Midbrain (tissue), 1 donor: ENCODE measurements at places on chromosomes 6 and 20.
A peak's percentile ranks its signal among the peaks of the same experiment; 100 is the strongest.

DNA sequence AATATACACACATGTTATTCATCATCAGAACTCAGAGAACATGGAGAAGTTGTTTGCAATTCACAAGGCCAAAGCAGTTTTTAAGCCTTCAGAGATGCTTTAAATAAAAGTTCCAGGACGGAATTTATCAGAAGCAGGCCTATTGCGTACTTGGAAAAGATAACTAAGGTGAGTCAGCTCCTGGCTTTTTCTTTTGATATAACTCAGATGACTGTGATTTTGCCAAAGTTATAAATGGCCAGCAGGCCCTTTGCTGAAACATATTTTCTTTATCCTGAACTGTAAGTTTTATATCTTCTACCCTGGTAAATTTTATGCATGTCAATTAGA is 55.0 kb upstream of the PLCB1 start:
- no peak for DNase-seq

GRCh38 chr6:15090145-15090579 is 155.7 kb upstream of the JARID2 start:
- DNase-seq = no peak

DNA sequence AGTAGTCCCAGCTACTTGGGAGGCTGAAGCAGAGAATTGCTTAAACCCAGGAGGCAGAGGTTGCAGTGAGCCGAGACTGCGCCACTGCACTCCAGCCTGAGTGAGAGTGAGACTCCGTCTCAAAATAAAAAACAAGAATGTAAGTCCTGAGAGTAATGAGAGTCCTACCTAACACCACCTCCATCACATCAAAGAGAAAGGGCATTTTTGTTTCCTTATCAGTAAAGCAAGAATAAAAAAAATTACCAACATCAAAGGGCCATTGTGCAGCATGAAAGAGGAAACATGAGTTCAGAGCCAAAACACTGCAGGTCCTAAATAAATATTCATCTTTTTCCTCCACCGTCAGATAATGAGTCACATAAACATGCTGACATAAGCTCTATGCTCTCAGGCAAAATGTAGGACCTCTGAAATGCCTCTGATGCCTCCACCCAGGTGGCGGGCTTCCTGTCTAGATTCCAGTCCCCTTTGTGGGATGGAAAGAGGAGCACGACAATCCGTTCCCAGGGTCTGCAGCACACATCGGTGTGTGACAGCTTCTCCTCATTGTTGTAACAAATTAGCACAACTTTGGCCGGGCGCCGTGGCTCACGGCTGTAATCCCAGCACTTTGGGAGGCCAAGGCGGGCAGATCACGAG is 7.2 kb downstream of the ATP9A start:
- DNase-seq = no peak

DNA sequence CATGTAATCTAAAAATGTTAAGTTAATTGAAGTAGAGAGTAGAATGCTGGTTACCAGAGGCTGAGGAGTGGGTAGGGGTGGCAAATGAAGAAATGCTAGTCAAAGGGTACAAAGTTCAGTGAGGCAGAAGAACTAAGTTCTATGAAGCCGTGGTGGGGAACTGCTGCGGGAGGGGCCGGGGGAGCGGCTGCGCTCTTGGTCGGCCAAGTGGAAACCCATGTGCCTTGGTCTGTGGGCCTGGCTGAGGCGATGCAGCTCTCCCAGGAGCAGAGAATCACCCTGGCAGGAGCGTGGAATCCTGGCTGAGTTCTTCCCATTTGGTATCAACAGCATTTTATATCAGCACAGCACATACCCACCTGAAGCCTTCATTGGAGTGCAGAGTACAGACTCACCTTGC is 22.3 kb downstream of the TTLL2 start:
- DNase-seq = no peak

DNA sequence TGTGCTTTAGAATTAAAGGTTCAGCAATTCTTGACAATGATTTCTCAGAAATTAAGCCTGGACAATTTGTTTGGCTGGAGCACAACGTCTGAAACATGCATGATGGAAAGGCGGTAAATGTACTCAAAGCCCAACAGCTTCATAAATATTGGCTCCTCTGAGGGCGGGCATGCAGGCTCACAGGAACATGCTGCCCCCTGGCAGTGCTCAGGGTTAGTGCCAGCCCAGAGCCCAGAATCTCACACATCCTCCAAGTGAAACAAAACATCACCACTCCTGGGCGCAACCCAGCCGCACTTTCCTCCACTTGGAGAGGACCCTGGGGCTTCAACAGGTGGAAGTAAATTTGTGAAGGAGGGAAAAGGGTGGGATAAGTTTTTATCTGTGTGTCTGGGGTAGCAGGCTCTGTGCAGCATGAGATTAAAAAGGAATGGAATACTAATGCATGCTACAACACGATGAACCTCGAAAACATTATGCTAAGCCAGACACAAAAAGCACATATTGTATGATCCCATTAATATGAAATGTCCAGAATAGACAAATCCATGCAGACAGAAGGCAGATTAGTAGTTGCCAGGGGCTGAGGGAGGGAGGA is 54.1 kb upstream of the PTPRT start:
- peak; percentile 37 for DNase-seq

DNA sequence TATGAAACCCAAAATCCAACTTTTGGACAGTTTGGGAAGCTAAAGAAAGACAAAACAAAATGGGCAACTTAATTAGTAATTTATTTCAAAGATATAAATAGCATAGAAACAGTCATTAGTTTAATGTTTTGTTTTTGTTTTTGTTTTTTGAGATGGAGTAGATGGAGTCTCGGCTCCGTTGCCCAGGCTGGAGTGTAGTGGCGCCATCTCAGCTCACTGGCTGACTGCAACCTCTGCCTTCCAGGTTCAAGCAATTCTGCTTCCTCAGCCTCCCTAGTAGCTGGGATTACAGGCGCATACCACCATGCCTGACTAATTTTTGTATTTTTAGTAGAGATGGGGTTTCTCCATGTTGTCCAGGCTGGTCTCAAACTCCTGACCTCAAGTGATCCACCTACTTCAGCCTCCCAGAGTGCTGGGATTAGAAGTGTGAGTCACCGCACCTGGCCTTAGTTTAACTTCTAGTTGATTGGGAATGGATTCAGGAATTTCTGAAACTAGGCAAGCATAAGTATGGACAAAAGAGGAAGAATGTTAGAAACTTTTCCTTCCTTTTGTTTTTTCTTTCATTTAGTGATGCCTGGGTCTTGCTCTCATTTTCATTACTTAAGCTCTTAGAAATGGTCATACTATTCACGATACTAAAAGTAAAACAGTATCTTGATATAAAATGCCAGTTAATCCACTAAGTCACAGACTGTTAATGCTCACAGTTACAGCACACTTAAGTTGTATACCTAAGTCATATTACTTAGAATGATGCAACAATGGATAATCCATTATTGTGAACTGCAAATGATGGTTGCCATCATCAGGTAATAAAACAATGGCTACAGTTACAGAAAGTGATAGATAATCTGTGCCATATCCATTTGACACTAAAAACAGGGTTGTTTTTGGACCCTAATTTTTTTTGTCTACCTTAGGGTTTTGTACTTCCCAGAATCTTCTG is 8.2 kb downstream of the SENP6 start:
- no peak for DNase-seq
